ENCODE measurements at places on chromosomes 3 and 15.
A peak's percentile ranks its signal among the peaks of the same experiment; 100 is the strongest.

DNA sequence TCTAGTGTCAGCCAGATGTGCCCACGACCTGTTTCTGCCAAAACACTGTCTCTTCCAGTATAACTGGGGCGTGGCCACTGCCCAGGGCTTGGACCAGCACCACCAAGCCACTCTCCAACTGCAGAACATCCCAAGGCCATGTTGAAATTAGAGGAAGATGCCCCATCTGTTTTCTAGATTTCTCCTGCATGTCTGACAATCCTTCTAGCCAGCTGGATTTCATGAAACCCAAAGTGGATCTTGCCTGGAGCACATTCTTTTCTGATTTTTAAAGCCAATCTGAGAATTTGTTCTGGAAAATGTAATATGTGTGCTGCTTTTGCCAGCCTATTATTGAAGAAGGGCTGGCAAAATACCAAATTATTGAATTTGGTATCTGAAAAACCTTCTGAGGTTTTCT lies 182.5 kb downstream of the SLCO3A1 start:
- no peak for DNase-seq

DNA sequence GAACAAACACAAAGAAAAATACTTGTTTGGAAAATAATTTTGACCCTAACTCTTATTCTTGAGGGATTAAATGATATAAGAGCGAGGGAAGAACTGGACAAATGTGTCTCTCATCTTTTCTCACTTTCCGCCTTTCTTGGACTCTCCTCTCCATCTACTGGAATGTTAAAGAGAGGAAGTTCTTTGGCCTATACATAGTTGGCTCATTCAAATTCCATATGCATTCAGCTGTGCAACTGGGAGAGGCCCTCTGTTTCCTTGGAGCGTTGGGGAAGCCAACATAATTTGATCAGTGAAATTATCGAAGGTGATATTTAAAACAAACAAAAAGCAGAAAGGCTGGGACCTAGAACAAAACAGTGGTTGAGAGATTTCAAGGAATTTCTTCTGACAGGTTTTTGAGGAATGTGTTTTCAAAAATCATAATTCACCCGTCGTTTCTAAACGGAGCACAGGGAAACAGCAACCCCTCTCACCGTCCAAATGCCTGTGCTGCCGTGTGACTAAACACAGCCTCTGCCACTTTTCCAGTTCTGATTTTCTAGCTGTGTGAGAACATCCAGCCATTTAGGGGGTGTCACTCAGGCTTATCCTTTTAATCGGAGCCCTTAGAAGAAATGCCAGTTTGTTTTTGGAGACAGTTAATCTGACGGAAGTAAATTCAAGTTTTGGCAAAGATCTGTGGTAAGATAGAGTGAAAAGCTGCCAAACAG lies 489.9 kb downstream of the SOX2 start:
- DNase-seq: no peak

- no peak for DNase-seq
These were observed 111.4 kb upstream of the CCNL1 start for GRCh38 chr3:157271283-157271882.

DNA sequence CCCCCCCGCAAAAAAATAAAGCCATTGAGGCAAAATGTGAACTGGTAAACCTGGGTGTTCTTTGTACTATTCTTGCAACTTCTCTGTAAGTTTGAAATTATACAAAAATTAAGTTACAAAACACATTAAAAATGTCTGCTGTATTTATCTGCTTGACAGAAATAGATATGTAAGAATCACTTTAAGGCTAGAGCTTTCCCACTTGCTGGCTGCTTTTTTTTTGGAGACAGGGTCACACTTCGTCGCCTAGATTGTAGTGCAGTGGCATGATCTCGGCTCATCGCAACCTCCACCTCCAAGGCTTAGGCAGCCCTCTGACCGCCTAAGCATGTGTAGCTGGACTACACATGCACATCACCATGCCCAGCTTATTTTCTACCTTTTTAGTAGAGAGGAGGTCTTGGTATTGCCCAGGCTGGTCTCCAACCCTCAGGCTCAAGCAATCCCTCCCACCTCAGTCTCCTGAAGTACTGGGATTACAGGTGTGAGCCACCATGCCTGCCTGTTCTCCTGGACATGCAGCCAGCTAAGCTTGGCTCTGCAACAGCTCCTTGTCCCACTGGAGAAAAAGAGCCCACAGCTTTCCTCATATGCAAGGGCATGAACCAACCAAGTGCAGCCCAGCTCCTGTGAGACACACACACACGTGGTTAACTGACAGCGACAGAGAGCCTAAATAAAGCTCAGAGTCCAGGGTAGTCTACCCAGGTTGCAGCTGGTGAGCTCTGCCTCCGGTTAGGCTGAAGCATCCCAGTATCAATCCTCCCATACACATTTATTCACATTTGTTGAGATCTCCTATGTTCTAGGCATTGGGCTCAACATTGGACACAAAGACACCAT lies 4.5 kb downstream of the RPS17 start:
- no peak for DNase-seq

GRCh38 chr15:98076021-98076816 lies 115.7 kb downstream of the ARRDC4 start:
- no peak for DNase-seq

DNA sequence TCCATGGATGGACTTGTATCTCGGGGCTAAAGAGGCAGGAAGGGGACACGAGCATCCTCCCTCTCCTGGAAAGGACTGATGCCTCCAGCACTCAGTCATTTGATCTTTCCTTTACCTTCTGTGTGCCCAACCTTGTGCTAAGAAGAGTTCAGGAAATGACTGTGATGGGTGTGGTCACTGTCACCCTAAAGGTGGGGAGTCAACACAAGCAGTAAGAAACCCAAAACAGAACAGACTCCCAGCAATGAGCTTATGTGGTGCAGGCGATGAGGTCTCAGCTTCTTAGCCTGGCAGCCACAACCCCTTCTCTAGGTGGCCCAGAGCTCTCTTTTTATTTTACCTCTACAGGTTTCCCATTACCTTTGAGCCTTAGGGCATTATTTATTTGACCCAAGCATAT lies 3.8 kb downstream of the MPI start:
- DNase-seq: no peak

DNA sequence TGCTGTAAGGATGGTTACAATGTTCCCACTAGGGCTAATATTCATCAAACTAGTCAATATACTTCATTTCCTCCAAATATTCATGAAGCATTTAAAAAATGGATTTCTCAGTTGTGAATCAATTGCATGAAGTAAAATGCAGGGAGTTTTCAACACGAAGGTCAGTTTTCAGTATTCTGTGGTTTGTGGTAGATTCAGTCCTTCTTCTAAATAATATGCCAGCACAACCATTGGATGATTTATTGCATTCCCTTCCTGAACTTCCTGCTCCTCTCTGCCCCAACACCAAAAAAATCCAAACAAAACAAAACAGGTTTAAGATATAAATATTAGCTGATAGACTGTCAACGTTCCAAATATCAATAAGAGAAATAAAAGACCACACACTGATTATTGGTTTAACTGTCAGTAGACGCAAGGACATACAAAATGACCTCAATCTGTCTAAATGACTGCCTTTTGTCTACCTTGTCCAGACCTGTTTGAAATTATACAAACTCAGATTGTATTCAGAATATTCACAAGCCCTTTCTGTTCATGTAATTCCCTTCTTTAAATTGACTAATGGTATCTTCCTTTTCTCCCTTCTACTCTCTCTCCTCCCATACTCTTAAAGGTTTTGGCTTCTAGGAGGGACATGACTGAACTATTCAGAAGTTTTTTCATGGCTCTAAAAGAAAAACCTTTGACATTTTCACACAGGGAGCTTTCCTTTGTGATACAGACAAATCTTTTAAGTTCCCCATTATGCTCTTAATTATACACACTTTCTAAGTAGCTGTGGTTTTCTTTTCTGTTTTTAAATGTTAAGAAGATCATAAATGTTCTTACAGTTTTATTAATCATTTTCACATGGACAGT lies 92.6 kb upstream of the STT3B start:
- no peak for DNase-seq

- no peak for DNase-seq
These were observed 868.8 kb downstream of the NTRK3 start for GRCh38 chr15:87387766-87388165.

DNA sequence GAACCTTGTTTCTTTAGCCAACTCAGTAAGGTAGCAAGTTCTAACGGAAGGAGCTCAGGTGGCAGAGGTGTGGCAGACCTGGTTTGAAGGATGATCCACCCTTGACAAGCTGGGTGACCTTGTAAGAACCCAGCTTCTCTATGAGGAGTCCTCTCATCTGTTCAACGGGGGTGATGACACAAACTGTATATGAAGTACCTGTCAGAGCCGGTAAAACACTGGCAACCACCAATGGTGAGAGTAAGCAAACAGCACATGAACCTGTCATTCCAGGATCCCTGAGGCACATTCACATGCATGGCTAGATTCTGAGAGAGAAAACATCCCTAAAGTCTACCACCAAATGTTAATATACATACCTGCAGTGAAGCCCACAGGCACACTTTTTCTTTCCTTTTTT lies 2.4 kb downstream of the SCAP start:
- DNase-seq: no peak

DNA sequence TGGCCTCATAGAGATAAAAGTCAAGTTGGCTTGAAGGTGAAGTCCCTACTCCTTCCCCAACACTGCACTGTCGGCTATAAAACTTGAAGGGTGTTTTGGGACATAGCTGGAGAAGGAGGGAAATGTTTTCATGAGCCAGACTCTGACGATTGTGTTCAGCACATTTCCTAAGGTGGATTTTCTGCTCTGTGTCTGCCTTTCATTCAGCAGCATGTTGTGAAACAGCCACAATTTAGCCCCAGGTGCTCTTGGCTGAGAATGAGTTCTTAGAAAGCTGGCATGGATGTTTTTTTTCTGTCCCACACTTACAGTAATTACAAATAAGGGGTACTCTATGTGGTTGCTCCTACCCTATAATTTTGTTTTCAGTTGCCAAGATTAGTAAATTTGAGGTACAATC lies 492.4 kb downstream of the MCTP2 start:
- DNase-seq: no peak

DNA sequence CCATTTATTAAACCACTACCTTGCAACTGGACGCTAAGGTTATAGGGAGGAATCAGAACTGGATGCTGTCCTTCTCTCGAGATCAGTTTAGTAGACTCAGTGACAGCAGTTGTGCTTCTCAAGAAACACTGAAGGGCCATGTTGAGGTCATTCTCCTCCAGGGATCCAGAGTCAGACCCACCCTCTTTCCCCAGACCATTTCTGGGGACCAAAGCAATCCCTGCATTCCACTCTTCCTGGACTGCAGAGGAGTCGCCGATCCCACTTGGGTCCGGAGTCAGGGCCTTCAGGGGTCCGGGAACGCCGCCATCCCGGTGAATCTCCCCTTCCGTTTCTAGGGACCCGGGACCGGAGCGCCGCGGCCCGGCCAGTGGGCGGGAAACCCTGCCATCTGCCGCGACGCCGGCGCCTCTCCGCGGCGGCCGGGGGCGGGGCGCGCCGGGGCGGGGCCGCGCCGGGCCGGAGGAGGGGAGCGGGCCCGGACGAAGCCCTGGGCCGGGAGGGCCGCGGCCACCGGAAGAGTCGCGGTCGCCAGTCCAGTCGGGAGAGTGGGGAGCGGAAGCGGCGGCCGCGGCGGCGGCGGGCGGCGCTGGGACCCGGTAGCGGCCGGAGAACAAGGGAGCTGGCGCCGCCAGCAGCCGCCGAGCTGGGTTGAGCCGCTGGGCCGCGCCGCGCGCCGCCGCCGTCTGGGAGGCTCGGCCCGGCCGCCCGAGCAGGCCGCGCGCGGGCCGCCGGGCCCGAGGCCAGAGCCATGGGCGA lies at the start of gene DVL3:
Gene DVL3, plus strand, starts transcription at position 493 of the 759 bp plus-strand sequence. Its CDS starts 259 bp downstream, at position 752.
- peak; percentile 89 for DNase-seq

- no peak for DNase-seq
These were observed 2.2 kb upstream of the FOXB1 start for GRCh38 chr15:60001610-60002527.

GRCh38 chr3:71031914-71032521 lies 551.5 kb downstream of the FOXP1 start:
- no peak for DNase-seq

DNA sequence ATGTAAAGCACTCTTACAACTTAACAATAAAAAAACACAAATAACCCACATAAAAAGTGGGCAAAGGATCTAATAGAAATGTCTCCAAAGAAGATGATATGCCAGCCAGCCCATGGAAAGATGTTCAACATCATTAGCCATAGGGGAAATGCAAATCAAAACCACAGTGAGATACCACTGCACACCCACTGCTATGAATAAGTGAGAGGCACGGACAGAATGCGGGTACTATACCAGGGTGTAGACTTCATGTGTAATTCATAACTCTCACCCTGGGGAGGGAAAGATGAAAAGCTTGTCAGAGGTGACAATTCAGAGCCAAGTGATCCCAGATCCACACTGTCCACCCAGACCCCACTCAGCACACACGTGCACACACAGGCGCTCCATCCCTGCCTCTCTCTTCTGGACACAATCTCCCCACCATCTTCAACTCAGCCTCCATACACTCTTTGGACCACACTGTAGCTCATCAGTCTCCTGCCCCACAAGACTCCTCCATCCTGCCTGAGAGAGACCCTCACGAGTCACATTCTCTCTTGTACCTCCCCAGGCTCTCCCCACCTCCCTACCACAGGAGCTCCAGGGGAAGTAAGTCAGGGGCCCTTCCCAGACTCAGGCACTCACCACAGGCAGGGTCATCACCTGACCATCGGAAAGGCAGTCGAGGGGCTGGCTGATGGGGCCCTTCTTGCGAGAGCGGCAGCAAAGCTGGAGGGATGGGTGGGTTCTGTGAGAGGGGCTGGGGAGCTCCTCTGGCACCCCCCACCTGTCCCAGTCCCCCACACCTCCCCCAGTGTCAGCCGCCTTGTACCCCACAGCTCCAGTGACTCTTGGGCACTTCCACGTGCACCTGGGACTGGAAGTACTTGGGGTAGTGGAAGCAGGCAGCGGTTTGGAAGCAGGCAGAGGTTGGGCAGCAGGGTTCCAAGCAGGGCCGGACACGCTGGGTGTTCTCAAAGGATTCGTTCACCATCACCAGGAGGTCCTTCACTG lies 21.3 kb downstream of the PLA2G4E start:
- DNase-seq: no peak

DNA sequence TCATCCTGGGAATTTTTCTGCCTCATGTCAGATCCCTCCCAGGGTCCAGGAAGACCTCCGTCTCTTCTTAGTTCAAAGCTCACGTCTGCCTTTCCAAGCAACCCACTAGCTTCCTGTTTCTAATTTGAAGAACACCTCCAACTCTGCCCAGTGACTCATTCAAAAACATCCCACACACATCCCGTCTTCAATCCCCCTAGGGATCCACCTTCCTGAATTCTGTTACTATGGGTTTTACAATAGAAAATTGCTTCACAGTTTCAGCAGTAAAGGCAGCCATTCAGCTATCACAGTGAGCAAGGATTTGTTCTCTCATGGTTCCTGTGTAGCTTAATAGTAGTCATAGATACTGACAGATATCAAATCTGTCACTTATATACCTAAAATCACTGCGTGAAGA lies 308.3 kb upstream of the CCDC54 start:
- peak; percentile 68 for DNase-seq

Measured in urothelium cell line (cell line).